Activated naive CD4-positive, alpha-beta T cell (primary cell): ENCODE measurements at places on chromosomes 7 and 10.

DNA sequence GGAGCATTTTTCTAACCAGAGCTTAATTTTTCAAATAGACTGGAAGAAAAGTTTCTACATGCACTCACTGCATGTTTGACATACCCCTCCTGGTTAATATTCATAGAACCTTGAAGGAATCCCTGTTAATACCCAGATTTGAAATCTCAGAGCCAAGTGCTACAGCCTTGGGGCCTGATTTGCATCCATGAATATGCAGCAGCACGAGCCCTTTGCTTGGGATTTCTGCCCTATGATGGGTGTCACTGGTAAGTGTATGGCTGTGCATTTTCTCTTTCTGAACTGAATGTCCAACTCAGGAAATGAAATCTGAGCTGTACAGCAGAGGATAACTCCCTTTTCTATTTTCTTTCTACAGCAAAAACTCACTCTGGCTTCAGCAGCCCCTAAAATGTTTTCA lies 1157.5 kb downstream of the XPNPEP1 start:
- DNase-seq = no peak

- DNase-seq = no peak
These were observed 176.8 kb downstream of the C7orf25 start for GRCh38 chr7:42735081-42735480.

- no peak for DNase-seq
These were observed 723 bp upstream of the TES start for GRCh38 chr7:116209561-116210070.

DNA sequence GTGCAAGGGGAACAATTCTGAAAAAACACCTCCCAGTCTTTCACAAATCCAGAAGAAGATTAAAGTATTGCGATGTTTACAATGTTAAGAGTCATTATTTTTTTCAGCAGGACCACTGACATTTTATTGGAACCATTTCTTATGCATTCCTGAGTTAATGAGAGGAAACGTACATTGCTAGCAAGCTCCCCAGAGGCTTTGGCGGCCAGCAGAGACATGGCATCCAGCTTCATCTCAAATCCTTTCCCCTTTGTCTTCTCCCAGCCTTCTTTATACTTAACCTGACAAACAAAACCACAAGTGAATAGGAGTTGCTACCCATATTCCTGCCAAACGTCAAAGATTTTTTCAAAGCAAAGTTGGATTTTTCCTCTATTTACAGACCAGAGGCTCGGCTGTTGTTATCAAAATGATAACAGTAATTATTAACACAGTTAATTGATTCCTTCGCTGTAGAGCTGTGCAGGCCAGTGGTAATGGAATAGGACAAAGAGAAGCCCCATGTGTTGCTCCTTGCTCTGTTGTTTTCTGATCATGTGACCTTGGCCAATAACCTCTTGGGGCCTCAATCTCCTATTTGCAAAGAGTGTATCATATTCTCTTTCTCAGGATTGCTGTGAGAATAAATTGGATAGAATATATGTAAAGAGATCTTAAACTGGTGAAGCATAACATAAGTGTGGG lies 32.0 kb downstream of the NRAP start:
- DNase-seq = no peak

GRCh38 chr7:135721198-135721820 lies 6.7 kb downstream of the SLC13A4 start:
- no peak for DNase-seq

GRCh38 chr10:88411772-88412349 lies 171.3 kb downstream of the RNLS start:
- DNase-seq = no peak

- DNase-seq = no peak
These were observed 68.5 kb downstream of the MICU1 start for GRCh38 chr10:72557362-72557761.

DNA sequence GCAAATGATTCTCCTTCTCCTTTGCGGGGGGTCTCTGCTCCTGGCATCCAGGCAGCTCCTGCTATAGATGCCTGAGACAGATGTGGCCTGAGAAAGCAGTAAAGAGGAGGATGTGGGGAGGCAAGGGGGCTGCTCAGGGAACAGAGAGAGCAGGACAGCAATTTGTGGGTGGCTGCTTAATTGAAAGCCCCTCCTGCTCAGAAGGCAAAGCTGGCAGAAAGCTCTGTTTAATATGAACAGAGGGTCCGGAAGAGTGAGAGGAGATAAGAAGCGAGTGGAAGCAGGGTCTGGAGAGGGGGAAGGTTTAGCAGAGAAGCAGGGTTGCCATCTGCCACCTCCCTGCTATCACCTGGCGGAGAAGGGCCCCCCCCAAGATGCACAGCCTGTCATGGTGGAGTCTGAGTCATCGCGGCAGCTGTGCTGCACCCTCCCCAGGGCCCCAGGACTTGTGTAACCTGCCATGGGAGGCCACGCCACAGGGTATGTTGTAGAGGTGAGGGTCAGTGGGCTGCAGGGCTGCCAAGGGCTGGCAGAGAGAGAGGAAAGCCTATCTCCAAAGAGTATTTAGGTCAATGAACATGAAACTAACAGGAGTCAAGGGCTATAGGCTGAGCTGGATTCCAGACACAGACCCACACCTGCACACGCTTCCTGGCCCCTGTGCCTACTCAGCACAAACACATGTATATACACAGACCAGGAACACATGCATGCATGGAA lies 1109.8 kb upstream of the AUTS2 start:
- no peak for DNase-seq

DNA sequence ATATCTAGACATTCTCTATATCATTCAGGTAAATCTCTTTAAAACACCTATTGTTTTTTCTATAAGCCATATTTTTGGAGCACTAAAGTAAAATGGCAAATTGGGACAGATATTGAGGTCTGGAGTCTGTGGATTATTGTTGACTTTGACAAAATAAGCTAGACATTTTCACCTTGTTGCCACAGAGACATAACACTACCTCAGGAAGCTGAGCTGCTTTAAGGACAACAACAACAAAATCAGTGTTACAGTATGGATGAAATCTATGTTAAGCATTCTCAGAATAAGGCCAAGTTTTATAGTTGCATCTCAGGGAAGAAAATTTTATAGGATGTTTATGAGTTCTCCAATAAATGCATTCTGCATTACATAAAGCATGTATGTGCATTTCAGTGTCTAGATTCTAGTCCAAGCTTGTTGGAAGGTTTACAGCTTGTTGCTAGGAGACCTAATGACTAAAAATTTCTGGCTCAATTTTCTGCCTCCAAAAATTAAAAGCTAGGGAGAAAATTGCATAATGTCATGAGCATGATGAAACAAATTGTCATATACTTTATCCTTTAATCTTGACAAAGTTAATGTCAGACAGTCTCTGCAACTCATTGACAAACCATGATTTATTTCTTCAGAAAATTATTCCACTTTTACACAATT lies 18.3 kb downstream of the LIPM start:
- DNase-seq = no peak

DNA sequence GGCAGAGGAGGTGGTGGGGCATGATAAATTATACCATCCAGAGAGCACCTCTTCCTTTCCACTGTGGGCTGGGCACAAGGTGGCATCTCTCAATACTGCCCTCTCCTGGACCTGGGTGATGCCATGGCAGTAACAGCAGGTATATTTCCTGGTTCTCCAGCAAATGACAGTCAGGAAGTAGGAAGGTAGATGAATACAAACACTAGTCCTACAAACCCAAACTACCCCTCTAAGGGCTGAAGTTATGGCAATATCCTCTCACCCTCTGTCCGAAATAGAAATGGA lies 1004.9 kb downstream of the KCNMA1 start:
- no peak for DNase-seq

GRCh38 chr7:35754741-35755140 lies 46.1 kb upstream of the SEPTIN7 start:
- no peak for DNase-seq

- DNase-seq = no peak
These were observed 243.6 kb upstream of the RHOBTB1 start for GRCh38 chr10:61187601-61188000.

GRCh38 chr10:102580230-102580629 lies 64.0 kb upstream of the TRIM8 start:
- no peak for DNase-seq

DNA sequence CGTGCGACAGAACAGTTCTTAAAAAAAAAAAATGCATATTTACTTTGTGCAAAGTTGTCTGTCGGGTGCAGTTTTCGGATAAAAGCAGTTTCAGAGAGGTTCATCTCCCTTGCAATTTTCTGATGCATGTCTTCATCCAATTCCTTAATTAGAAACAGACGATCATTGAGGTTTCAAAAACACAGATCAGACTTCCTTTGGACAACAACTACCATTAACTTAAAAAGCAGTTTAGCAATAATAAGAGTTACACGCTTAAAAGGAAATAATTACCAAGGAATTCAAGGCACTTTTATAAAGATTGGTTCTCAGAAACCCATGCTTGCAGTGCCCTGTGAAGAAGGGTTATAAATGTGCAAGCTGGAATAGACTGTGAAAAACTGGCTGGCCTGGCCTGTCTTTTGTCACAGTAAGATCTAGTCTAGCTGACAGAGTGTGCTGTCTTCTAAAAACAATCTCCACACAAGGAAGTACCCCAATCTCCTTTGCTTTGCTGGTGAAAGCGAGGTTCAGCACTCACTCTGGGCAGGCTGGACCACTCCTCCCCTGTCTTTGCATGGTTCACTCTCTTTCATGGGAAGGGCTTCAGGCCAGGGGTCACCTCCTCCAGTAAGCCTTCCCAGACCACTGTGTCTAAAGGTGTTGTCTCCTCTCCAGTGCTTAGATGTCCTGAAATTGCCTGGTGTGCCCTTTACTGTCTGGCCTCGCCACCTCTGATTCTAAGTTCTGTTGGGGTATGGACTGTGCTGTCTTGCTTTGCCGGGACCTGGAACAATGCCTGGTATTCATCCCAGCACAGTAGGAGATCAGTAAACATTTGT lies 34.8 kb upstream of the HNRNPH3 start:
- no peak for DNase-seq

GRCh38 chr10:75019370-75019769 lies 92.1 kb upstream of the SAMD8 start:
- DNase-seq = no peak

DNA sequence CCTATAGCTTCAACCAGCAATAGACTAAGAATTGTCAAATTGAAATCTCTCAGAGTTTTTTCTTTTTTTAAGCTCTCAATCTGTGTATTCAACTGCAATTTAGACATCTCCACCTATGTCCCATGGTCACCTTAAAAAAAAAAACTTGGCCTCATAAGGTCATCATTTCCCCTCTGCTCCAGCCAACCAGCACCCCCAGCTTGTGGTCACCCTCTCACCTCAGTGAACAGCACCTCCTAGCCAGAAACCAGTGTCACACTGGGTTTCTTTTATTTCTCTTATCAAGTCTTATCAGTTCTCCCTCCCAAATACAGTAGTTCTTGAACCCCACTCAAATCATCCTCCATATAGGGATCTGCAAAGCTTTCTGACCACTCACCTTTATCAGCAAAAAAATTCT lies 4.0 kb downstream of the ITGB1 start:
- no peak for DNase-seq

GRCh38 chr10:971150-971542 lies 17.1 kb upstream of the GTPBP4 start:
- DNase-seq = no peak

- no peak for DNase-seq
These were observed 768.5 kb downstream of the NXPH1 start for GRCh38 chr7:9201928-9202327.

GRCh38 chr7:122949186-122949585 lies 46.3 kb downstream of the TAS2R16 start:
- DNase-seq = no peak

DNA sequence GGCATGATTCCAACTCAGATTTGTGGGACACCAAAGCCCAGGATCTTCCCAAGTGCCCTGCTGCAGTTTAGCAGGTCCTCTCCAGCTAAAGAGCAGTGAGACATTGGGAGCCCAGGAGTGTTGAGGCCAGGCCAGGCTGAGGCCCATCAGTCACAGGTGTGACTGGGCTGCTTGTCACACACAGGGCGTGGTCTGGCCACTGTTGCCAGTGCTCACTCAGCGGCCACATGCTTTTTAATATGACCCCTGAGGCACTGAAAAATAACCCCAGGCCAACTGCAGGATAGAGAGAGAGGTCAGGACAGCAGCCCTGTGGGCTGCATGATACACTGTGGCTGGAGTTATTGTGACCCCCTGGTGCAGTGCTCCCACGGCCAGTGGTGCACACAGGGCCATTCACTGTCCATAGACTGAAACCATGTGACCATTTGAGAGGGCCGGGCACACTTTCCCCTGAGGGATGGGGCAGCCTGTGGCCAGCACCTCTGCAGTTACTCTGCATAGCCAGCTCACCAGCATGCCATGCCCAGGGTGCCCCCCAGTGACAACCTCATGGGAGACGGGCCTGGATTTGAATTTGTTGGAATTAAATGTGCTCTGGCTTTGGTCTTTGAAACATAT lies 4.2 kb downstream of the GDF2 start:
- no peak for DNase-seq

DNA sequence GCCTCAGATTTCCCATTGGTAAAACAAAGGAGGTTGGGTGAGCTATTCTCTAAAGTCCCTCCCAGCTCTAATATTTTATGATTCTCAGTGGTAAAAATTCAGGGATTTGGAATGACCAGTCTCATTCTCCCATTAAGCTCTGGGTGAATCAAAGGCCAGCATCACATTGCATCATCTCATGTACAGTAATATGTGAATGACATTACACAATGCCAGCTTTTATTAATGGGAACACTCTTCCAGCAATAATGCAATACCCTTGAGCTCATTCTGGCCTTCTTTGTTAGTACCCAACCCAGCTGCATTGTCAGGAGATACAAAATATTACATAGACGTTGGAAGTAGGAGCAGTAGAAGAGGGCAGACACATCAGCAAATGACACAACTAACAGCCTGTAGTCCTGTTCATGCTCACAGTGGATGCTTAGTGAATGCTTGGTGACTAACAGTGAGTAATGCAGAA lies 100.0 kb upstream of the EGR2 start:
- no peak for DNase-seq

GRCh38 chr7:65233409-65234034 lies 140.1 kb upstream of the ZNF92 start:
- no peak for DNase-seq

GRCh38 chr7:91826377-91826776 lies 54.1 kb downstream of the MTERF1 start:
- DNase-seq = no peak

- no peak for DNase-seq
These were observed at the start of gene KCND2 for GRCh38 chr7:120272701-120273475. Gene KCND2 (plus strand): TSS chr7:120273175.

DNA sequence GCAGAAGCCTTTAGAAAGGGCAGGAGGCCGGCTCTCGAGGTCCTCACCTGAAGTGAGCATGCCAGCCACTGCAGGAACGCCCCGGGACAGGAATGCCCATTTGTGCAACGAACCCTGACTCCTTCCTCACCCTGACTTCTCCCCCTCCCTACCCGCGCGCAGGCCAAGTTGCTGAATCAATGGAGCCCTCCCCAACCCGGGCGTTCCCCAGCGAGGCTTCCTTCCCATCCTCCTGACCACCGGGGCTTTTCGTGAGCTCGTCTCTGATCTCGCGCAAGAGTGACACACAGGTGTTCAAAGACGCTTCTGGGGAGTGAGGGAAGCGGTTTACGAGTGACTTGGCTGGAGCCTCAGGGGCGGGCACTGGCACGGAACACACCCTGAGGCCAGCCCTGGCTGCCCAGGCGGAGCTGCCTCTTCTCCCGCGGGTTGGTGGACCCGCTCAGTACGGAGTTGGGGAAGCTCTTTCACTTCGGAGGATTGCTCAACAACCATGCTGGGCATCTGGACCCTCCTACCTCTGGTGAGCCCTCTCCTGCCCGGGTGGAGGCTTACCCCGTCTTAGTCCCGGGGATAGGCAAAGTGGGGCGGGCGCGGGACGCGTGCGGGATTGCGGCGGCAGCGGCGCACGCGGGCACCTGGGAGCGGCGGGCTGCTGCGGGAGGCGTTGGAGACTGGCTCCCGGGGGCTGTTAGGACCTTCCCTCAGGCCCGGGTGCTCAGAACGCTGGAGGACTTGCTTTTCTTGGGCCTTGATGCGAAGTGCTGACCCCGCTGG lies at the start of gene FAS:
FAS (plus strand) TSS at position 415 of the 777 bp plus-strand sequence; CDS start at position 494, 79 bp downstream.
- DNase-seq = peak; percentile 48
